ENCODE measurements at places on chromosomes 4 and X.

DNA sequence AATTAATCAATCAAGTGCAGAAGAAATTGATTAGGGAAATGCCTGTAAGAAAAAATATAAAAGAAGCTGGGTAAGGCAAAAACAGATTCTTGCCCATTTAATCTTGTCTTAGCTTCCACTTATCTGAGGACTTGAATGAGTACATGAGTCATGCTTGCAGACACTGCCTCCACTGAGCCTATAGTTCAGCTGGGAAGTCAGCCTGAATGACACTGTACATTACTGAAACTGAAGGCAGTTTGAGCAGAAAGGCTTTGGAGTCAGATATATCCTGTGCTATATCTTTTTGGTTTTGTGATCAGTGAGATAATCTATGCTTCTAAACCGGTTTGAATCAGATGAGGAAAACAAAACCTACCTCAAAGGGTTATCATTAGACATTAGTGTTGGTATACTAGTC is 61.3 kb downstream of the NUDT11 start:
- no peak for DNase-seq

- DNase-seq: no peak
Observed at GRCh38 chr4:158865520-158866177, 96.8 kb downstream of the FNIP2 start.

DNA sequence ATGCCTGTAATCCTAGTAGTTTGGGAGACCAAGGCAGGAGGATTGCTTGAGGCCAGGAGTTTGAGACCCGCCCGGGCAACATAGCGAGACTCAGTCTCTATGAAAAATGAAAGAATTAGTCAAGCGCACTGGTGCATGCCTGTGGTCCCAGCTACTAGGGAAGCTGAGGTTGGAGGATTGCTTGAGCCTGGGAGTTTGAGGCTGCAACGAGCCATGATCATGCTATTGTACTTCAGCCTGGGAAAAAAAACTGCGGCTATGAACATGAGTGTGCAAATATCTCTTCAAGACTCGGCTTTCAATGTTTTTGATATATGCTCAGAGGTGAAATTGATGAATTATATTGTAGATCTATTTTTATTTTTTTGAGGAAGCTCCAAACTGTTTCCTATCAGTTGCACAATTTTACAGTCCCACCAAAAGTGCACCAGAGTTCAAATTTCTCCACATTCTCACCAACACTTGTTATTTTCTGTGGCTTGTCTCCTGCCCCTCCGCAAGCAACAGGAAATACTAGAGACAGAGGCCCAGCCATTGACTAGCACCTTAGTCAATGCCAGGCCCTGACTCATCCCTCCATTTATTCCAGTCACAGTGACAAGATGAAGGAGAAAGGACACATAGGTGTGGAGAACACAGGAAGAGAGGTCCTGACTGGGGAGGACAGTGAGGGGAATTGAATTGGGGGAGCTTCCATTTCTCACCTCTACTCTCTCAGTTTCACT is 33.1 kb upstream of the ZNF41 start:
- no peak for DNase-seq

DNA sequence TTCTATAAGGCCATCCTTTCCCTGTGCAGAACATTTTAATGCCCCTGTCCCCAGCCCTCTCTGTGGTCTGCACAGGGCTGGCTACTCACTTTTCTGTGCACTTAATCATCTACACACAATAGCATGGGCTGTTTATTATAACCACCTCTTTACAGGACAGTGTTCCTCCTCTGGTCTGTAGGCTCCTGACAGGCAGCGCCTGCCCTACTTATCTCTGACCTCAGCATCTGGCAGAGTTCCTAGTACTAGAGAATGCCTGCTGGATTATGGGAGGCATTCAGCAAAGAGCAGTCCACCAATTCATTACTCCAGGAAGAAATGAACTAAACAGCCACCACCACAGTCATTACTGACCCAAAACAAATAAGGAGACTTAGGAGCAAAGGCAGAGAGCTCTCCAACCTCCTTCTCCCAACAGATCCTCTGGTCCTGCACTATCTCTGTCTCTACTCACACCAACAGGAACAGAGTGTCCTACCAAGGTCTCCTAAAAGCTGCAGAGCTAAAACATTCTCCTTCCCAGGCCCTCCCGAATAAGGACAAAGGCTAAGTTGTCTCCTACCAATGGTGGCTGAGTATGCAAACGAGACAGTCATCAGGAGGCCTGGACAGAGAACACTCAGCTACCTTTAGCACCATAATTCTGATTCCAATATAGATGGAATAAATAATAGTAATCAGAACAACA is 279.2 kb downstream of the QDPR start:
- DNase-seq: no peak

- no peak for DNase-seq
Observed at GRCh38 chr4:53695540-53696463, 104.5 kb upstream of the LNX1 start.

DNA sequence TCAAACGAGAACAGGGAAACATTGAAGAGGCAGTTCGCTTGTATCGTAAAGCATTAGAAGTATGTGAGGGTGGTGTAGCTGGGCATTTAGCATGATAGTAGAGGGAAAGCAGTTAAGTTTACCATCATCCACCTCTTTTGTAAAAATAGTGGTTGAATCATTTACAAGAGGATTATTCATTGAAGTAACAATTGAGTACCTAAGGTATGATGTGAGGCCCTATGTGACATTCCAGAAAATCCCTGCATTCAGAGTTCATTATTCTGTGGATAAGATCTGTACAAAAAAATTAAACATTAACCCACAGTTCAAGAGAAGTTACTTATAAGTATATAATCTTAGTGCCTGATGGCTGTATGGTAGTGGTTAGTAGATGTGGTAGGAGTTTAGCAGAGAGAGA is 22.2 kb upstream of the GCNA start:
- DNase-seq: no peak

DNA sequence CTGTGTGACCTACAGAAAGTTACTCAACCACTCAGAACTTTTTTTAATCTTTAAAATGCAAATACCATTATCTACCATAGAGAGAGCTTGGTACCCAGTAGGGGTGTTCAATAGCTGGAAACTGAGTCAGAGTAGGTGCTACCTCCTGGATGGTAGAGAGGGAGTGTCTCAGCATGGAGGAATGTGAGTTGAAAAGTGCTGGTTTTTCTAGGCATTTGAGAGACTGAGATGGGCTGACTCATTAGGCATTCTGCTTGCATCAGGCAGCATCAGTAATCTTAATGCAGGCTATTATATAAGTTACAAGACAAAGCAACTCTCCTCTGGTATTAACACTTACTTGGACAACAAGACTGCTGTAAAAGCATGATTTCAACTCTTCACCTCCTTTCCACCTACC is 70.9 kb upstream of the ARHGEF9 start:
- no peak for DNase-seq

GRCh38 chrX:133881007-133881406 is 104.4 kb downstream of the GPC3 start:
- no peak for DNase-seq

DNA sequence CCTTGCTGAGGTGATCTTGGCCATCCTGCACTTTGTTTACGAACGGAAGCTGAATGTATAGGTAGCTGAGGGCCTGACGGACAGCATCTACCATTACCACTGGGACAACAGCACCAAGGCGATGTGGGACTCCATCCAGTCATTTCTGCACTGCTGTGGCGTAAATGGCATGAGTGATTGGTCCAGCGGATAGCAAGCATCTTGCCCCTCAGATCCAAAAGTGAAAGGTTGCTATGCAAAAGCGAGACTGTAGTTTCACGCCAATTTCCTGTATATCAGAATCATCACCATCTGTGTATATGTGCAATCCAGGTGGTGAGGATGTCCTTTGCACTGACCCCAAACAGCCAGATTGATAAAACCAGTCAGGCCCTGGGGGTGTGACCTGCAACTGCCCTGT is 4.2 kb upstream of the PYURF start:
- DNase-seq: no peak

GRCh38 chr4:1590244-1590643 is 93.9 kb downstream of the FAM53A start:
- no peak for DNase-seq

- no peak for DNase-seq
Observed at GRCh38 chrX:39910651-39911050, 187.1 kb downstream of the BCOR start.

DNA sequence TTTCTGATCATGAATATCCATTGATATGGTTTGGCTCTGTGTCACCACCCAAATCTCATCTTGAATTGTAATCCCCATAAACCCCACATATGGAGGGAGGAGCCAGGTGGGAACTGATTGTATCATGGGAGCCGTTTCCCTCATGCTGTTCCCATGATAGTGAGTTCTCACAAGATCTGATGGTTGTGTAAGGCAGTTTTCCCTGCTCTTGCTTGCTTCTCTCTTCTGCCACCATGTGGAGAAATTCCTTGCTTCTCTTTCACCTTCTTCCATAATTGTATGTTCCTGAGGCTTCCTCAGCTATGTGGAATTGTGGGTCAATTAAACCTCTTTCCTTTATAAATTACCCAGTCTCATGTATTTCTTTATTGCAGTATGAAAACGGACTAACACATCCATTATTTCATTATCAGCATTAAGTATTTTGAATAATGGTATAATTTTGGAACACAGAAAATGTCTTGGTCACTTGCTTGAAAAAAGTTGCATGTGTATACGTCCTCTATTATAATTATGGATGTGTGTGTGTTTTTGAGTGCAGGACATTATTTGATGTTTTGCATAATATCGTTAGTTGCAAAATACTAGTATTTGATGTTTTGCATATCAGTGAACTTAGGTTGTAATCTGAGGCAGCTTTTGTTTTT is 334.6 kb downstream of the PCDH10 start:
- no peak for DNase-seq

DNA sequence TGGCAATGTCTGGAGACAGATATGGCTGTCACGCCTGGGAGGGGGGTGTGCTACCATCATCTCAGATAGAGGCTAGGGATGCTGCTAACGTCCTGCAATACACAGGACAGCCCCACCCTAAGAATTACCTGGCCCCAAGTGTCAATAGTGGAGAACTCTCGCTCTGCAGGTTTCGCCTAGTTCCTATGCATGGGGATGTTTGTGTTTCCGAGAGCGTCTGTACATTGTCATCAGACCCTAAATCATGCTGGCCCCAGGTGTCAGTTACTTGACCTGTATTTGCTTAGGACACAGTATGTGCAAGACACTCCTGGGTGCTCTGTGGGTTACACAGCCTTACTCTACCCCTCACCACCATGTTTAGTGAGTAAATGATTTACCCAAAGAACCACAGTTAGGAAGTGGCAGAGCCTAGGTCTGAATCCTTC is 90.8 kb downstream of the AFF1 start:
- no peak for DNase-seq

DNA sequence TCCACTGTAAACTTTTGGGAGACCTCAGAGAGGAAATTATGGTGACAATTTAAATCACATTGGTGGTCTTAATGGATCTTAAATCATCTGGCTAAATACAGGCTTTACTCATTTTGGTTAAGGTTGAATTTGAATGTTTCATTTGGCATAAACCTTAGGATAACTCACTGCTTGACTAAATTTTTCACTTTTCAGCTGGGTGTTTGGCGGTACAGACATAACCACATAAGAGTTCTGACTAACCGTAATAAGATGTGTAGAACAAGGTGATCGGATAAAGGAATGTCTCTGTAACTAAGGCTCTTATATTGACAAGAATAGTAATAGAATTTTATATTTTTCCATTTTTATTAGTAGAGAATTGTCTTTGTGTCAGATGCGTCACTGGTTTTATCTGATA is 281.0 kb downstream of the BMPR1B start:
- no peak for DNase-seq

DNA sequence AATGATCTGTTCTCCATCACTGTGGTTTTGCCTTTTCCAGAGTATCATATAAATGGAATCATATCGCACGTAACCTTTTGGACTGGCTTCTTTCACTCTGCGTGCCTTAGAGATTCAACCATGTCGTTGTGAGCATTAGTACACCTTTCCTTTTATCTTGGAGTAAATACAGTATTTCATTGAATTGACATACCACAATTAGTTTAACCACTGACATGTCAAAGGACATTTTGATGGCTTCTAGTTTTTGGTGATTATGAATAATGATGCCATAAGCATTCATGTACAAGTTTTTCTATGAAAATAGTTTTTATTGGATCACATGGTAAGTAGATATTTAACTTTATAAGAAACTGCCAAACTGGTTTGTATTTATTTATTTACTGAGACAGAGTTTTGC is 35.2 kb downstream of the DDX3X start:
- no peak for DNase-seq

- no peak for DNase-seq
Observed at GRCh38 chrX:15344106-15344505, 8.8 kb upstream of the PIGA start.

- no peak for DNase-seq
Observed at GRCh38 chr4:12979797-12980196, 504.3 kb downstream of the RAB28 start.

DNA sequence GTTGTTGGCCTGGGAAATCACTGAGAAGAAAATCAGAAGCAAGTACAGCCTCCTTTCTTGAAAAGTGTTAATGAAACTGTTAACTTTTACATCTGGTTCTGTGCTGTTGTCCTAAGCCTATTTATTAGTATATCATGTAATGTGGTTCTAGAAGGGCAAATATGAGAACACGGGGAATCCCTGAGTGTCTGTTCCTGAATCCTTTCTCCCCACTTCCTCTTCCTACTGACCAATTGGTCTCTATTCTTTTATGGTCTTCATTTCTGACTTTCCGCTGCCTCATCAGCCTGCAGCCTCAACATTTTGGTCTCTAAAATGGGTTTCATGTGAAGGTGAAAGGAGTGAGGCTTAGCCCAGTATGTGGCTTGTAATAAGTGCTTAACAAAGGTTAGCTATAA is 159.9 kb upstream of the MAMLD1 start:
- DNase-seq: no peak

DNA sequence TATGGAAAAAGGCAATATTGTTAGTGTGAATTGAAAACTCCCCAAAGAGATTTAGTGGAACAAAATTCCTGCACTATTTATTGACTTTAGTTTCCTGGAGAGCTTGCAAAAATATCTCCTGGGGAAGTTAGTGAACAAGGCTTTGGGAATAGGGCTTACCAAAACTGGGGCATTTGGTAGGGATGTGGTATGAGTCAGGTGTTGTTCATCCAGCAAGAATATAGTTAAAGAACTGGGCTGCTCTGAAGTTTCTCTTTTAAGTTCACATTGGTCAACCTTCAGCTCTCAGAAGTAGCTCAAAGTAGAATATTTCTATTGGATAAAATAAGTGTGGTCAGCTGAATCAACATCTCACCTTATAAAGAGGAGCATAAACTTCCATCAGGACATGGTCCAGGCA is 185.0 kb downstream of the CPE start:
- no peak for DNase-seq

- no peak for DNase-seq
Observed at GRCh38 chr4:8854931-8855330, 16.7 kb downstream of the HMX1 start.

DNA sequence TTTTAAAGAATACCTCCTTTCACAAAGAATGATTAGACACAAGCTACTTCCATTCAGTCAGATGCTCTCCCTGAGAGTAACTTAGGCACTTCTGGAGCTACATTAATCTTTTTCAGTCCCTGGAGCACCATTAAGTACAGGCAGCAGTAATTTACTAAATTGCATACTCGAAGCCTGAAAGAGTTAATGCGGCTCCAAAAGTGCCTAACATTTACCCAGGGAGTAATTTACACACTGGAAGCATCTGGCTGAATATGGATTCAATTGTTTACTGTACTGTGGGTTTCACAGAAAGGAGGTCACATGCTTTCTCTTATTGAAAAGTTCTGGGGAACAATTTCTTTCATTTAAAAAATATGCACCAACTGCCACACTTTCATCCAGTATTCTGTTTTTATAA is 260.8 kb upstream of the TENM3 start:
- DNase-seq: no peak

Measured in stimulated activated CD4-positive, alpha-beta T cell treated with anti-CD3 and anti-CD28 coated beads, Interleukin-15, amount 100 ng/mL, for 1 hour (primary cell).